ENCODE measurements at places on chromosomes 11 and 22.
A peak's percentile ranks its signal among the peaks of the same experiment; 100 is the strongest.

DNA sequence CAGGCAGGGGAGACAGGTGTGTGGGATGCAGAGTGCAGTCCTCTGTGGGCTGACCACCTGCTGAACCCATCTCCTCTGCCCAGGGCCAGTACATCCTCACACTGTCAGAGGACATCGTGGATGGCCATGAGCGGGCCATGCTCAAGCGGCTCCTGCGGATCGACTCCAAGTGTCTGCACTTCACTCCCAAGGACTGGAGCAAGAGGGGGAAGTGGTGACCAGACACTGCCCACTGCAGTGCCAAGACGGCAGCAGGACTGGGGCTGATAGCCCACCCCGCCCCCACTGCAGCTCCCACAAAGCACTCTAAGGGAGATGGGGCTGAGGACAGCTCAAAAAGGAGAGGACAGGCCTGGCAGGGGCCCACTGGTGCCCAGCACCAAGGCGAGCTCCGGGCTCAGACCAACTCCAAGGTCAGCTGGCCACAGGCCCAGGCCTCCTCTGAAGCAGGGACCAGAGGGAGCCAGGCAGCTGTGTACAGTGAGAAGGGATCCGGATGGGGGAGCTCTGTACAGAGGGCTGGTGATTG lies 1.6 kb downstream of the RNASEH2C start:
- peaks cover 23% of the 10 kb centered on the region for H3K4me1 ChIP-seq
- H3K27ac ChIP-seq, result no peak overlapping the region
- no peak for DNase-seq
- H3K4me3 ChIP-seq, result no peak overlapping the region
- no peaks in the 10 kb centered on the region for H3K27me3 ChIP-seq

DNA sequence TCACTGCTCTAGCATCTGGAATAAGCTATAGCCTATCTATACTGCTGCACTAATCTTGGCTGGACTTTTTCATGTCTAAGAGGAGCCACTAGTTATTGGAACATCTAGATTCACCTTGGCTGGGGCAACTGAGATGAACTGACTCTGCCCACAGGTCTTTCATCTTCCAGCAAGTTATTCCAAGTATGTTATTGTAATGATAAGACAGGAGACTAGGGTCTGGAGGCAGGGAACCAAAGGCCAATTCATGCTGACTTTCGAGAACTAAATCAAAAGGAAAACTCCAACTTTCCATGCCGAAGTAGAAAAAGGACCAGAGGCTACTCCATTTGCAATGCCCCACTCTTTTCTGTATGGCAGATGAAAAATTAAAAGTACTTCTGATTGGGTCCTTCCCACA lies 1243.0 kb upstream of the RAG2 start:
- H3K36me3 ChIP-seq, result no peaks in the 10 kb centered on the region
- no peak overlapping the region for H3K4me3 ChIP-seq
- no peak overlapping the region for H3K27ac ChIP-seq
- no peaks in the 10 kb centered on the region for H3K4me1 ChIP-seq
- H3K27me3 ChIP-seq, result no peaks in the 10 kb centered on the region

DNA sequence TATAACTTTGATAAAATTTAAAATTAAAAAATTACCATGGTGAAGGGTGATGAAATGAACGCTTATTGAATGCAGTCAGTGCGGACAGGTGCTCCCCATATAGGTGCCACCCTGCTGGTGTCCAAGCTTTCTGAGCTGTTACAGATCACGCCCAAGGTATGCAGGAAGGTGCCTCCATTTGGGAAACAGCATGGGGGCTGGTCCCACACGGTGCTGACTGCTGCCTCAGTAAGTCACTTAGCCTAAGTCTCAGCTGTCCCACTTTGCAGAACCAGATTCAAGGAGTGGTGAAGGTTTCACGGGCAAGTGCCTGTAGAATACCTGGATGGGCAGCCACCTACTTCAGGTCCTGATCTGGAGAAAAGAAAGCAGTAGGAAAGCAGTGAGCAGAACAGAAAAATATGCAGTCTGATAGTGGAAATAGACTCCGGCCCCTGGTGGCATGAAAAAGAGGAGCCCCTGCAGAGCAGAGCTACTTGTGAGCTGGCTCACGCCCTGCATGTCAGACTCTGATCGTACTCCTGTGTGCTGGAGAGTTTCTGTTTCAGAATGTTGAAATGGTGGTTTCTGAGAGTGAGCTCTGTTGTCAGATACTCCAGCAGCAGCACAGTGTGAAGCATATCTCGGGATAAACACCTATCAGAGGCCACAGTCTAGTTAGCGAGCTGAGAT lies 33.2 kb downstream of the ADORA2A start:
- H3K27ac ChIP-seq, result no peak overlapping the region
- no peaks in the 10 kb centered on the region for H3K36me3 ChIP-seq
- H3K4me1 ChIP-seq, result no peaks in the 10 kb centered on the region
- no peak overlapping the region for H3K4me3 ChIP-seq
- H3K27me3 ChIP-seq, result no peaks in the 10 kb centered on the region

GRCh38 chr22:50270666-50271394 lies 650 bp upstream of the MAPK11 start:
- H3K27me3 ChIP-seq, result peaks cover 6% of the 10 kb centered on the region
- H3K4me1 ChIP-seq, result peaks cover 33% of the 10 kb centered on the region
- peak; percentile 72 for DNase-seq
- H3K27ac ChIP-seq, result no peak overlapping the region

GRCh38 chr22:20128902-20129746 lies 2.5 kb upstream of the ZDHHC8 start:
- H3K36me3 ChIP-seq, result peaks cover 16% of the 10 kb centered on the region
- H3K27ac ChIP-seq, result no peak overlapping the region
- H3K4me1 ChIP-seq, result peaks cover 36% of the 10 kb centered on the region
- no peak overlapping the region for H3K4me3 ChIP-seq
- peak; percentile 77 for DNase-seq

DNA sequence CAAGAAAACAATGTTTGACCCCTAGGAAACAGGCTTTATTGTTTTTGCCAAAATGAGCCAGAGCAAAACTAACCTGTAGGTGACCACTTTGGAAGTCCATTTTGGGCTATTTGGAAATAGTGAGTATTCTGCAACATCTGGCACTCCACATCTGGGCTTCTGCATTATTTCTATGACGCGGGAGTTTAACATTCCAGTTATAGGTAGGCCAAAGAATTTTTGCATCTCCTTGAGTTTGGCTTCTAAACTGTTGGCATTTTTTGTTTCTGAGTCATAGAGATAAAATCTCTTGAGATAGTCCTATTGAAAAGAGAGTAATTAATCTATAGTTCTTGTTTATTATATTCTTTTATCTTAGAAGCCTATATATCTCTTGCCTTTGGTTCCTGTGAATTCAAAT lies 2.9 kb downstream of the MMP7 start:
- H3K27ac ChIP-seq, result no peak overlapping the region
- no peak overlapping the region for H3K4me3 ChIP-seq
- H3K36me3 ChIP-seq, result no peaks in the 10 kb centered on the region
- H3K27me3 ChIP-seq, result no peaks in the 10 kb centered on the region
- no peaks in the 10 kb centered on the region for H3K4me1 ChIP-seq
- no peak for DNase-seq

GRCh38 chr11:61362542-61362875 lies 335 bp downstream of the TMEM138 start:
- no peak for DNase-seq
- H3K4me1 ChIP-seq, result peaks cover 40% of the 10 kb centered on the region
- H3K27ac ChIP-seq, result peak overlapping the region; percentile 96
- peak overlapping the region; percentile 90 for H3K4me3 ChIP-seq

GRCh38 chr11:77438487-77438886 lies 35.4 kb downstream of the PAK1 start:
- no peak overlapping the region for H3K4me3 ChIP-seq
- H3K4me1 ChIP-seq, result peaks cover 4% of the 10 kb centered on the region
- H3K27ac ChIP-seq, result no peak overlapping the region
- no peaks in the 10 kb centered on the region for H3K27me3 ChIP-seq
- DNase-seq, result no peak

- no peaks in the 10 kb centered on the region for H3K36me3 ChIP-seq
- H3K4me1 ChIP-seq, result peaks cover 7% of the 10 kb centered on the region
- no peak overlapping the region for H3K27ac ChIP-seq
- H3K27me3 ChIP-seq, result peaks cover 27% of the 10 kb centered on the region
- no peak overlapping the region for H3K4me3 ChIP-seq
These were observed 2.5 kb downstream of the KCNJ4 start for GRCh38 chr22:38452373-38453065.

DNA sequence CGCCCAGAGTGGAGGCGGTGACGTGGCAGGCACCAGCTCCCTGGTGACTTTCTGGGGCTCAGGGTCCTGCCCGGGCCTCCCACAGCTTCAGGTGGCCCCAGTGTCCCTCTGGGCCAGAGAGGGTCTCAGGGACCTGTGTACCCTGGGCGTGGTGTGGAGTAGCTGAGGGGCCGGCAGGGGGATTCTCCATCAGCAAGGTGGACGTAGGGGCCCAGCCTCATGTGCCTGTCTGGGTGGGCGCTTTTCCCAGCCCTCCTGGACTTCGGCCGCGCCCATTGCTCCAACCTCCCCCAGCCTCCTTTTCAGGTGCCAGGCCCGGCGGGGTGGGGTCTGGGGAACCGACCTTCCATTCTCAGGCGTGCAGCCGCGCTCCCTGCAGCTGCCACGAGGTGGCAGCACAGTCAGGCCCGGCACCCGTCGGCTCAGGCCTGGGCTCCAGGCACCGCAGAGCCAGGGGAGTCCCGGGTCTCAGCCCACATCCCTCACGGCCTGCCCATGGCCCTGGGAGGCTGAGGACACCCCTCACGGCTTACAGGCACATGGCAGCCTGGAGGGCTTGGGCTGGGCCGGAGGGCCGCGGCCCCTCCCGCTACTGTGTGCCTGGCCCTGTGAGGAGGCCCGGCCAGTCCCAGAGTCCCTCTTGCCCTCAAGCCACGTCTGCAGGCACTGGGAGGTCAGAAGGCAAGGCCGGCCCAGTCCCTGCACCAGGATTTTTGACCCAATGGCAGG lies 19.9 kb upstream of the MUC5B start:
- no peaks in the 10 kb centered on the region for H3K27me3 ChIP-seq
- H3K27ac ChIP-seq, result no peak overlapping the region
- peak; percentile 64 for DNase-seq

DNA sequence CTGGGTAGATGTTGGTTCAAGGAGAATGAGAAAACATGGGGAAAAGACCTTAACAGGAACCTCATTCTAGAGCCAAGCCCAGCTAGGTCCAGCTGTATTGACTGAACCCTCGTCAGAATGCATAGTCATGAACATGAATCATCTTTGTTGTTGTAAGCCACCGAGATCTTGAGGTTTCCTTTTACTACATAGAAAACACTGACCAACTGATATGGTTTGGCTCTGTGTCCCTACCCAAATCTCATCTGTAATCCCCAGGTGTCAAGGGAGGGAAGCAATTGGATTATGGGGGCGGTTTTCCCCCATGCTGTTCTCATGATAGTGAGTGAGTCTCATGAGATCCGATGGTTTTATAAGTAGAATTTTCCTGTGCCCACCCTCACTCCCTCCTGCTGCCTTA lies 19.4 kb upstream of the PHOX2A start:
- H3K27ac ChIP-seq, result no peak overlapping the region
- H3K36me3 ChIP-seq, result no peaks in the 10 kb centered on the region
- no peaks in the 10 kb centered on the region for H3K27me3 ChIP-seq

DNA sequence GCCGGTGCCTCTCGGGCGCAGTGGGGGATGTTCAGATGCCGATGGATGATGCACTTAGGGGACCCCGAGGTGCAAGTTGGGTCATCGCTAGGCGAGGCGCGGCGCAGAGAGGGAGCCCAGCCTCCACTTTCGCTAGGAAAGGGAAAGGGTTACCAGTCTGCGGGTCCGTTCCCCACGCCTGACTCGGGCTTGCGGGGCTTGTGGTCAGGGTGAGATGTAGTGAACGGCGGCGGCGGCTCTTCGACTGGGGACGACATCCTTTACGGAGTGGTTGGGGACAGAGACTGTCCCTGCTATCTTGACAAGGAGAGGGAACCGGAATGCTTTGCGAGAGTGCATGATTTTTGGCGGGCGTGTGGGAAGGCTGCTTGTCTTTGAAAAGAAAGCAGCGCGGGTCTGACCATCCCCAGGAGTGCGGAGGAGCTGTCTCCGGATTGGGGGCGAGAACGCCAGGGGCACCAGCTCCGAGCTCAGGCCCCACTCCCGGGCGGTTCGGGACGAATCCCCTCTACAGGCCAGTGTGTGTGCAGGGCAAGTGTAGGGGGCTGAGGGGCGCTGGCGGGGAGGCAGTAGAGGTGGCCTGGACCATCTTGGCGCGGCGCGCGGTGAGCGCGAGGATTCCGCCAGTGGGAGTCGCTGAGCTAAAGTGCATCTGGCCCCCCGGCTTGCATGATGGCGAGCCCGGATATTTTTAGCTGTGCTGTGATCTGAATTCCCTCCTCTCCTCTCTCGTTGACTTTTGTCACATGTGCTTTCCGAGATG lies 1.1 kb downstream of the FAT3 start:
- H3K27me3 ChIP-seq, result peaks cover 23% of the 10 kb centered on the region
- no peak for DNase-seq
- H3K27ac ChIP-seq, result no peak overlapping the region
- H3K4me1 ChIP-seq, result no peaks in the 10 kb centered on the region

GRCh38 chr22:26651815-26652214 lies 5.6 kb upstream of the MIAT start:
- H3K36me3 ChIP-seq, result no peaks in the 10 kb centered on the region
- DNase-seq, result no peak
- peaks cover 2% of the 10 kb centered on the region for H3K27me3 ChIP-seq
- no peak overlapping the region for H3K27ac ChIP-seq
- peaks cover 29% of the 10 kb centered on the region for H3K4me1 ChIP-seq

All from natural killer cell (primary cell).